ENCODE measurements at places on chromosomes 16 and 17.

- DNase-seq, result no peak
These were observed 5.0 kb upstream of the KRT13 start for GRCh38 chr17:41510251-41511065.

DNA sequence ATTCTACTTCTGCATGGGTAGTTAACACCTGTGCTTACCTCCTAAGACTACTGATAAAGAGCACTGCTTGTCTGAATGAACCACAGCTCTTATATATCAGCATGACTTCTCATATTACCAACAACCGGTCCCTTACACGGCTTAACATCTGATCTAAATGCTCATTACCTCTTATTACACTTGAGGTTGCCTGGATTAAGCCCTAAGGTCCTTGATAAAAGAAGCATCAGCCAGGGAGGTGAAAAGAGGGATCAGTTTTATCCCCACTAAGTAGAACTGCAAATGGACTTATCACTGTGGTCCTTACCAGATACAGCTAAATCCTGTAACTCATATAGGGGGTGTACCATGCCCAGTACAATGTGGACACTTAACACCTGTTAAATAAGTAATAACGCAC, 8.2 kb upstream of the RSKR start:
- no peak for DNase-seq

DNA sequence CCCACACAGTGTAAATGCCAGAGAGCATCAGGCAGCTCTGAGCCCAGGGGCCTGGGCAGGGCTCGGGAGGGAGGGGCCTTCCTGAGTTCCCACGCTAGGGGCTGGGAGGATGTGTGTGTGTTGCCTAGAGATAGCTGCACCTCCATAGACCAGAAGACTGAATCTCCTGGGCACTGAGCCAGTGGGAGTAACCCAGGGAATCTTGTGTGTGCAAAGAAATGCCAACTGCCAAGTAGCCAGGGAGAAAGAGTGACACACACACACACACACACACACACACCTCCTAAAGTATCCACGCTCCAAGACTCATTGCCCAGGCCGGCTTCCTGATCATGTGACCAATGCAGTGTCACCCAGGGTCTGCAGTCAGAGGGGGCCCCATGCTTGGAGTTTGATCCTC, 166.2 kb upstream of the RPL38 start:
- DNase-seq, result peak; percentile 11

- no peak for DNase-seq
These were observed 9.8 kb downstream of the PSKH1 start for GRCh38 chr16:67902831-67903230.

DNA sequence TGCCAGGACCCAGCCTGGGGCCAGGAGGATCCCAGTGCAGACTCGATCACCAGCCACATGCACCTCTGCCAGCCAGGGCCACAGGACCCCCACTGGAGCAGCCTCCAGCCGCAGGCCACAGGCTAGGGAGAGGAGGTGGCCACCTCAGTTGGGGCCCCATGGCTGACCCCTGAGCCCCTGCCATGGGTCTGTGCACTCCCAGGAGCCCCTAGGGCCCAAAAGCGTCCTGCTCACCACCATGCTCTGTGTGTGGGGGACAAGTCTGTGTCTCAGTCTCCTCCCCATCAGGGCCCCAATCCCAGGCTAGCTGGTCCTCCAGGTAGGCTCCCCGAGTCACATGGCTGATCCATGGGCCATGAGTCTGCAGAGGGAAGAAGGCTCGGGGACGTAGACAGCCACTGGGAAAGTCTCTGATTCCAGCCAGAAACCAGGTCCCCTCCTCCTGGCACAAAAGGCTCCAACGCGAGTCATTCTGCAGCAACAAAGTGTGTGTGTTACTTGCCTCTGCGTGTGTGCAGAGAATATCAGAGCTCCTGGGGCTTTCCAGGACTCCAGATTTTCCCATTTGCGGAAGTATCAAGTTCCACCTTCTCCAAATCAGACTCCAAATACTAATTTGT, 6.1 kb upstream of the PRSS8 start:
- no peak for DNase-seq

DNA sequence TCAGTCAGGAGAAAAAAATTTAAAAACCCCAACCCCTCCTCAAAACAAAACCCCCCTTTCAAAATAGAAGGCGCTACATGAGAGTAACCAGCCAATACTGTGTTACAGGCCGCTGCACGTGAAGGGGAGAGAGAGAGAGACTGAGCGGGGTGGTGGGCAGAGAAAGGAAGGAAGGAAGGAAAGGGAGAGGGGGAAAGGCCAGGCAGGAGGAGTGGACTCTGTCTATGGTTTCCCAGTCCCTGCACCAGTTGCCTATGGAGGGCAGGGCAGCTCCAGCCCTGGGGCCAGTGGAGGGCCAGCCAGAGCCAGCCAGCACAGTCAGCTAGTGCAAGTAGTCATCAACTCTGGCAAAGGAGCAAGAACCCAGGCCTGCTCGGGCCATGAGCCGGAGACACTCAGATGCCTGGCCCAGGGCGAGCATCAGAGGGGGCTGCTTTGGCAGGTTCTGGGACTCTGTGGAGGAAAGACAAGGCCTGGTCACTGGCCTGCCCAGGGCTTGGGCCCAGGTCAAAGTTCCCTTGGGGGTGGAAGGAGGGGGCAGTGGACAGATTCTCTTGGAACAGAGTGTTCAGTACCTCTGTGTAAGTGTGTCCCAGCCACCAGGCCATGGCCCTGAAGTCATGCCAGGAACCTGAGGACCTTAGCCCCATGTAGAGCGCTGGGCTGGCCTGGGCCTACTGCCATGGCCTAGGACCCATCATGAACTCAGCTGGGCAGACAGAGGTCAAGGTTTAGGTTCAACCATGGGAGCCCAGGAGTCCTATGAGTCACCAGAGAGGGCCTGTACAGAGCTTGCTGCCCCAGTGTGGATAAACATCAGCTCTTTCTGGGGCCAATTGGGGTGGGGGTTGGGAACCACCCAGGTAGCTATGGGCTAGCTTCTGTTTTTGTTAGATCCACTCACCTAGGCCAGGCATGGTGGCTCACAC, 7.3 kb upstream of the GFOD2 start:
- DNase-seq, result no peak

- DNase-seq, result no peak
These were observed 18.7 kb upstream of the ZNF750 start for GRCh38 chr17:82858376-82859126.

- DNase-seq, result no peak
These were observed 27.2 kb upstream of the RPH3AL start for GRCh38 chr17:379531-380465.

GRCh38 chr17:47840001-47840741, 902 bp downstream of the SCRN2 start:
- DNase-seq, result no peak

- DNase-seq, result no peak
These were observed 1.6 kb downstream of the PSMB10 start for GRCh38 chr16:67935101-67935401.

DNA sequence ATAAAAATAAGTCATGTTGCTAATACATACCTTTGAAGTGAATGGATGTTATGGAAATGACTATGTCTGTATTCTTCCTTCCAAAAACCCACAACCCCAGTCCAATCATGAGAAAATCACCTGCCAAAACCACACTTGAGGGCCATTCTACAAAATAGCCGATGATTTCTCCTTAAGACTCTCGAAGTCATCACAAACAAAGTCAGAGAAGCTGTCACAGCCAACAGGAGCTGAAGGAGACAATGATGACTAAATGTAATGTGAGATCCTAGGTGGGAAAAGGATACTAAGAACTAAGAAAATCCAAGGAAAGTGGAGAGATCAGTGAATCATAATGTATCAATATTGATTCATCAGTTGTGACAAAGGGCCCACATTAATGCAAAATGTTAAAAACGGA, 432.9 kb upstream of the DYNLRB2 start:
- no peak for DNase-seq

DNA sequence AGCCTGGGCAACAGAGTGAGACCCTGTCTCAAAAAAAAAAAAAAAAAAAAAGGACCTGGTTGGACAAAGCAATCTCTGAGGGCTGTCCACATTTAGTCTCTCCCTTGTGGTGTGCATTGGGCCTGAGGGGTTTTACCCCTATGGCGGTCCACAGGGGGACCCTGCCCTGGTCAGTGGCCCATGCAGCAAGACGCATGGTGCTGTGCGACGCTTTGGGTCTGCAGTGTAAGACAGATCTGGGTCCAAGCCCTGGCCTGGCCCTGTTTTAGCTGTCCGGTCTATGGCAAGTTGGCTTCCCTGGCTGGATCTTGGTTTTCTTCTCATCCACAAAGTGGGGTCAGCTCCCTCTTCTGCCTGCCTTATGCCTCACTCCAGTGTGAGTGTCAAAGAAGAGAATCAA, 123.2 kb upstream of the NLRP1 start:
- no peak for DNase-seq

- DNase-seq, result no peak
These were observed 217.6 kb upstream of the CA10 start for GRCh38 chr17:52376137-52376536.

- peak; percentile 37 for DNase-seq
These were observed at the start of the genes CXCL16 and ZMYND15 for GRCh38 chr17:4739122-4740024. Gene CXCL16 (minus strand): TSS chr17:4739928. CDS start chr17:4739339, 589 bp downstream. Gene ZMYND15 (plus strand): TSS chr17:4739833. CDS start chr17:4740549, 716 bp downstream.

DNA sequence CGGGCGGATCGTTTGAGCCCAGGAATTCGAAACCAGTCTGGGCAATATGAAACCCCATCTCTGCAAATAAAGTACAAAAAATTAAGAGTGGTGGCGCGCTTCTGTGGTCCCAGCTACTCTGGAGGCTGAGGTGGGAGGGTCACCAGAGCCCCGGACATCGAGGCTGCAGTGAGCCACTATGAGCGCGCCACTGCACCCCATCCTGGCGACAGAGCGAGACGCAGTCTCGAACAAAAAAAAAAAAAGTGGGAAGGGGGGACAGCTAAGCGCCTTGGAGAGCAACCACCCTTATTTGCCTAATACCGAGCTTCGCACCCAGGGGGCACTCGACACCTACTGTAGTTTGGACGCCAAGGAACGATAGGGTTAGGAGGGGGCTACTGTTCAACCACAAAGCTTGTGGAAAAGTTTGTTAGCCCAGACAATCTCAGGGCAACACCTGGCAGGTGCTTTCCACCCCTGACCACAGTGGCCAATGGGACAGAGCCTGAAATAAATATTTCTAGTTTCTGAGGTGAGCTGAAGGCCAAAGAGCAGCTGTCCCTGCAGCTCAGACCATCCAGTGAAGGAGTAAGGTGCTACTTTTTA, 847 bp upstream of the PSMC3IP start:
- DNase-seq, result peak; percentile 82

DNA sequence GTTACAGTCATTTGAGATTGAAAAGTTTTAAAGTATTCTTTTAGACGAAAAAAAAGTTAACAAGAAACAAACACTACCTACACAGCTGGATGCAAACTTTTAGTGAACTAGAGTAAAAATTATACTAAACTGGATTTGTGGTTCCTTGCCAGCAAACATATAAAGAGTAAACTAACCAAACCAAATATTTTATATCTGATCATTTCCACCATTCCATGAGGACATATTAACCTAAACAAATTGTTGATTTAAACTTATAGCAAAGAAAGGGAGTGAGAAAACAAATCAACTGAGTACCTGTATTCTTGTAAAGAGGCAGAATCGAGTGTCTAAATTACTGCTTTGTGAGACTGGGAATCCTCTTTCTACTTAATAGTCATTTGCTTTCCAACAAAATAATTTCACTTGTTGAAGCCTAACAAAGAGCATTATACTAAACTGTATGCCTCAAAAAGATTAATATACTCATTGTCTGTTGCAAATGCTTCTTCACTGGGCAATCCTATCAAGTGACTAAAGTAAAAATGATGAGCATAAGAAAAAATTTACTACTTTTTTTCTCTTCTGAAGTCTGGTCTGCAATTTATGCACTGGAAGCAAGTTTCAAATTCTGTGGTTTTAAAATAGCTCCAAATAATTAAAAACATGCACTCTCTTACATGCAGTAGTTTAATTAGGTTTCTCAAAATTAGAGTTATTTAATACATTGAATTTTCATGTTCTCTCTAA, 37.5 kb downstream of the AKAP10 start:
- no peak for DNase-seq

DNA sequence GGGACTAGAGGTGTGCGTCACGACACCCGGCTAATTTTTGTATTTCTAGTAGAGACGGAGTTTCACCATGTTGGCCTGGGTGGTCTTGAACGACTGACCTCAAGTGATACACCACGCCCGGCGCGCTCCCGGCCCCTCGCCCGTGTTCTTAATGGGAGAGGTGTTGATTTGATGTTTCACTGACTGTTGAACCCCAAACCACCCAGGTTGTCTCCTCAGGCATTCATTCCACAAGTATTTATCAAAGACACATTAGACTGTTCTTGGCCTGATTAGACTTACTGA, 1.4 kb downstream of the CENPN start:
- no peak for DNase-seq

GRCh38 chr17:73874008-73874720, 229.9 kb upstream of the SDK2 start:
- peak; percentile 12 for DNase-seq

- DNase-seq, result no peak
These were observed 58.1 kb downstream of the METRNL start for GRCh38 chr17:83137523-83137922.

GRCh38 chr16:31404353-31405064, 11.4 kb downstream of the ITGAD start:
- peak; percentile 30 for DNase-seq

GRCh38 chr17:19305256-19305655, 57.3 kb downstream of the B9D1 start:
- DNase-seq, result no peak

- no peak for DNase-seq
These were observed 784.1 kb upstream of the RBFOX1 start for GRCh38 chr16:6548507-6548906.

DNA sequence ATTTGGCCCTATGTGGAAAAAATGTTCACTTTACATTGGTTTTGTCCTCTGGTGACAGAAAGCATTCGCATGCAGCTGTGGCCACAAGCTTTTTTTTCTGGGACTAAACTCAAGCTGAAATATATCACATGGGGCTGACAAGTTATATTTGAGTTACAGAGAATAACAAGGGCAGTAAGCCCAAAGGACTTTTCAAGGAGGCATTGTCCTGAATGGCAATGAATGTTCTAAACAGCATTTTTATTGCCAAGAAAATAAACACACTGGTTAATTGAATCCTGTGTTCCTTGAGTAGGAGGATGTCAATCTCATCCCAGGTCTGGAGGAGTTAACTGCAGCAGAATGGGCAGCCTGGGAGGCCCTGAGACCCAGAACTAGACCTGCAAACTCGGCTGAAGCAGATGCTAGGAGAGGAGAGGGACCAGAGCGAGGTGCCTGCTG, 114.5 kb downstream of the COPRS start:
- DNase-seq, result no peak

DNA sequence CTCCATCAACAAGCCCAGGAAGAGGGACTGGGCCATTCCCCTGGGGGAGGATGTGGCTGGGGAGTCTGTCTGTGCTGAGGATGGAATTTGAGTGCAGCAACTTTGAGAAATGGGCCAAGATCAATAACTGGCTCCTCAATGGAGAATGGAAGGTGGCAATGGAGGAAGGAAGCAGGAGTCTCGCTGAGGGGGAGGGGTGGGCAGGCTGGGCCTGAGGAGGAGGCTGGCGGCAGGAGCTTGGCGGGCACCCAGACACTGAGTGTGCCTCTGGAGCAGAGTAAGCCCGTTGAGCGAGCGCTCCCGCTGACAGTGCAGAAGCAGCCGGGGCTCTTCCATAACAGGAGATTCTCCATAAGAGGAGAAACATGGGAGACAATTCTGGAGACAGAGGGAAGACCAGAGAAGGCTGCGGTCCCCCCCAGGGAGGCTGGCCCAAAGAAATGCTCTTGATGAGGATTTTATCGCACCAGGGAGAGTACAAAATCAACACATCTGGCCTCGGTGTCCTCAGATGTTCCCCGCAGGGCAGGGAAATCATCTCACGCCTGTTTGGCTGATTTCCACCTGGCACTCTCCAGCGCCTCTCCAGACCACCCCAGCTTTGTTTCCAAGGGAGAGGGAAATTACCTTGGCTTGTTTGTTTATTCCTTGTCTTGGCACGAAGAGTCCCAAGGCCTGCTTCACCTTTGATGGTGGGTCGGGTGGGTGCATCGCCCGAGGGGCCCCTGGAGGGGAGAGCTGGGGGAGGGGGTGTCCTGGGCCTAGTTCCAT, 2.8 kb upstream of the MMP15 start:
- peak; percentile 67 for DNase-seq
